ENCODE measurements at places on chromosomes 4 and X.

- DNase-seq: no peak
Observed at GRCh38 chrX:46739736-46740135, 19.2 kb downstream of the SLC9A7 start.

GRCh38 chr4:147822128-147822527 is 90.2 kb downstream of the ARHGAP10 start:
- DNase-seq: no peak

DNA sequence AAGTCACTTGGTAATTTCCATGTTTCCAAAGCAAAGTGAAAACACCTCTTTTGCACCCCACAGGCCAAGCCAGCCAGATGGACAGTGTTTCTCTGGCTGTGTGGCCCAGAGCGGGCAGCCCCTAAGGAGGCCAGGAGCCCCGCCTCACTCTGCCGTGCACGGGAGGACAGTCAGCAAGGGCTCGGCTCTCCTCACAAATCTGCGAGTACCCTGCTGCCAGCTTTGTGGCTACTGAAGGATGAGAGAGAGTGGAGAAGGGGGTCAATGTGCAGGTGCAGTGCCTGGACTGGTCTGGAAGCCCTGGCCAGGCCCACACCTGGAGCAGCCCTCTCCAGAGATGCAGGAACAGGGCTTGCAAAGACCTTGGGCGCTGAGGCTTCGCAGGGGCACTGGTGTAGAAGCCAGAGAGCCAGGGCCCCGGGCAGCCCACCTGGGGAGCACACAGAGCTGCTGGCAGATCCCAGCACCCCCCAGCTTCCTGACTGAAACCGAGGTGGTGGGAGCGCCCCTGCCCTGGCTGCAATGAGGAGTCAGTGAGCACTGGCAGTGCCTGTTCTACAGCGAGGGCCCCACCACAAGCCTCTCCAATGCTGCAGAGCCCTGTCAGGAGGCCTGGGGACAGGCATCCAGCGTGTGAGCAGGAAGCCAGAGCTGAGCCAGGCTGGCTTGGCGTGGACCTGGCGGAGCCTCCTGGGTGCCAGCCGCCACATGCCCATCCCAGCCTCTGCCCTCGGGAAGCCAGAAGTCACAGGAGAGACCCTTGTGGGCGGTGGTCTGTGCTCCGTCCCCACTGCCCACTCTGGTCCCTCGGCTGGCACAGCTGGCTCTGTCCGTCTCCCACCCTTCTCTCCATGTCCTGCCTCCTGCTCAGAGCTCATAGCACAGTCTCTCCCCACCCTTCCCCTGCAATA is 3.9 kb downstream of the SPON2 start:
- DNase-seq: no peak

DNA sequence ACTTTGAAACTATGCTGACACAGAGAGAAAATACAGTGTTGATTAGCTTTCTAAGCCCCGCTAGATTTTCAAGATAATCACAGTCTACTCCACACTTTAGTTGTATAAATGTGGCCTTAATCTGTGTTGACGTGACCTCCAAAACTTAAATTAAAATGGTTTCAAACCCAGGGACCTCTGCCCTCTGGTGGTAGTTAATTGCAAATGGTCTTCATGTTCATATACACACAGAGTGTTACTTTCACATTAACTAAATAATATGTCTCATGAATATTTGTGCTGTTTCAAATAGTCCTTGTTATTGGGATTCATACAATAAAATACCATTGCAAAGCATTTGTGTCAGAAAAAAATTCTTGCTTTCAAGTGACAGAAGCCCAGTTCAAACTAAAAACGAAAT is 64.3 kb downstream of the TASL start:
- no peak for DNase-seq

GRCh38 chr4:87532907-87533306 is 3.7 kb upstream of the SPARCL1 start:
- DNase-seq: no peak

DNA sequence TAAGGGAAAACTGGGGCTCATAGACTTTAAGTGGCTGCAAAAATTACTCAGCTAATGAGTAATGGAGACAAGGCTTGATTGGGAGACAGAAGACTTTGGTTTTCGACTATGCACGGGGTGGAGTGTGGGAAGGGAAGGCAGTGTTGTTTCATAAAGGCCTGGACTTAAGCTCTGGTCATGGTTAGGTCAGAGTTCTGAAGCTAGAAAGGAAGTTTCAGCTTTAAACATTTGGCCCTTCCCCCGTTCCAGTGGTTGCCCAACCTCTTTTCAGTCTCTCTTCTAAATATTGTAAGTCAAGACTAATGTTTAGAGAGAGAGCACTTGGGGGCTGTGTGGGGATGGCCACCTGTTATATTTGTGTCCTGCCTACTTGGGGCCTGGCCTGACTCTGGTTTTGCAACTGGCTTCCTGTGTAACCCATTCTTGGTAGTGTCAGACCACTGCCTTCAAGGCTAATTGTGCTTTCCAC is 21.0 kb downstream of the MSN start:
- DNase-seq: no peak

GRCh38 chr4:38308728-38309311 is 348.6 kb downstream of the PTTG2 start:
- DNase-seq: no peak

DNA sequence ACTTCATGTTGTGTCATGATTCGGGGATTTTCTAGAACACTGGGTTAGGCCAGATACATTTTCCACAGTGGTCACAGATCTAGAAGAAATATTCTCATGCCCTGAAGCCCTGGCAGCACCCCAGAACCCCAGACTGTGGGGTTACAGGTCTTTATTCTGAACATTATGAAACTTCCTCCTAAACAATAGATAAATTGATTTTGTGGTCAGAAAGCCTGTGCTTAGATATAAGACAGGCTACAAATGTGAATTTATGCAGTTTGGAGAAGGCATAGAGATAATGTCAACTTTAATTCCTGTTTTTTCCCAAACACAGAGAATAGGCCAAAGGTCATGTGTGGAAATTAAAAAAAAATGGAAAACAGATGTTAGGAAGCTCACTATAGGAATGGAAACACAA is 492.9 kb downstream of the SPRY1 start:
- DNase-seq: no peak

DNA sequence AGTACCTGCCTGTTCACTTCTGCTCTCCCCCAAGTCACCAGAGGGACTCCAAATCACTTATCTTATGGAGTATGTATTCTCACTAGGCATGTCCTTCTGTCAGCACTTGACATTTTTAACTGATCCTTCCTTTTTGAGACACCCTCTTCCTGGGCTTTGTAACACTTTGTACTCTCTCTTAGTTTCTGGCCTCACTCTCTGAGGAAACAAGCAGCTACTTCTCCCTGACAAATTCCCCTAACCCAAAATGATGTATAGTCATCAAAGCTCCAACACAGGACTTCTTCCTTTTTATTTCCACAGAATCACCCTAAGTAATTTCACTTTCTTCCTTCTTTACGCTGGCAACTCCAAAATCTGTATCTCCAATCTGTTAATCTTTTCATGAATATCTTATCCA is 101.8 kb downstream of the ARAP2 start:
- DNase-seq: no peak

DNA sequence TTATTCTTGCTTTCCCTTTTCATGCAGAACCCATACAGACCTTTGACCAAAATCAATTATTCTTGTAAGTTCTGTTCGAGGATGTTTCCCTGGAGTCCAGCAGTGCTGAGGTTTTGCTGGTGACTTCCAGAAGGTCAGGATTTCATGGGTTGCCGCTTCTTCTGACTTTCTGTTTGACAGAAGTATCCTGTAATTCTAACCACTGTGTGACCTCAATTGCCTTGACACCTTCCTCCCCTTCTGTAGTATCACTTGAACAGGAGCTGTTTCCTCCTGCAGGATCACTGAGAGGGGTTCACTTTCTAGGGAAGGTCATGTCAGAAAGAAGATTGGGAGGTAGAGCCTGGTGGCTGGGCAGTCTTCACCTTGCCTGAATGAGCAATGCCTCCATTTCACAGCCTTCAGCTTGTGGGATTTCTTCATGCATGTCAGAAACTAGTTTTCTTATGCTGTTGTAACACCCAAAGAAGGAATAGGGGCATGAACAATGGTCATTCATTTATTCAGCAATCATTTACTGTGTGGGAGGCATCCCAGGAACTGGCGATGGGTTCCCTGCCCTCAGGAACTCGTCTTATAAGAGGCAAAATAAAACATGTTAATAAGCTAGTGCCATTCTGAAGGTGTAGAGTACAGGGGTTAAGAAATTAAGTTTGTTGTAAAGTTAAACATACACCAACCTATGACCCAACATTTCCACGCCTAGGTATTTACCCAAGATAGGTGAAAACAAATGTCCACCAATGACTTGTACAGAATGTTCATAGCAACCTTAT is 205.9 kb downstream of the SOWAHB start:
- no peak for DNase-seq

- no peak for DNase-seq
Observed at GRCh38 chrX:88366314-88366713, 380.7 kb upstream of the CPXCR1 start.

GRCh38 chrX:134461437-134461836 is 1.5 kb downstream of the HPRT1 start:
- no peak for DNase-seq

- no peak for DNase-seq
Observed at GRCh38 chr4:138910914-138911336, 104.7 kb upstream of the NOCT start.

- DNase-seq: no peak
Observed at GRCh38 chr4:43163101-43163792, 270.7 kb downstream of the GRXCR1 start.

DNA sequence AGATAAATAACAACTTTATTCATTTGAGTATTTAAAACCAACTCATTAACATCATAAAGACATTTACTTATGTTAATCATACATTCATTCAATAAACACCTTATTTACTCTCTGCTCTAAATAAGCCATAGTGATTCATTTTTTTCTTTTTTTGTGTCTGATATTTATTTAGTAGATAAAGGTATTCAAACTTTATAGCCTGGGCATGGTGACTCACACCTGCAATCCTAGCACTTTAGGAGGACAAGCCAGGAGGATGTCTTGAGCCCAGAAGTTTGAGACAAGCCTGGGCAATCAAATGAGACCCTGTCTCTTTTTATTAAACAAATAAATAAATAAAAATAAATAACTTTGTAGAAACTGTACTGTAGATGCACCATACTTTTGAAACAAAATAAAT is 771.3 kb upstream of the PCDH7 start:
- DNase-seq: no peak

GRCh38 chr4:1784789-1785591 is 8.1 kb upstream of the FGFR3 start:
- DNase-seq: no peak

- peak; percentile 63 for DNase-seq
Observed at GRCh38 chr4:17336524-17336961, 175.3 kb downstream of the QDPR start.

DNA sequence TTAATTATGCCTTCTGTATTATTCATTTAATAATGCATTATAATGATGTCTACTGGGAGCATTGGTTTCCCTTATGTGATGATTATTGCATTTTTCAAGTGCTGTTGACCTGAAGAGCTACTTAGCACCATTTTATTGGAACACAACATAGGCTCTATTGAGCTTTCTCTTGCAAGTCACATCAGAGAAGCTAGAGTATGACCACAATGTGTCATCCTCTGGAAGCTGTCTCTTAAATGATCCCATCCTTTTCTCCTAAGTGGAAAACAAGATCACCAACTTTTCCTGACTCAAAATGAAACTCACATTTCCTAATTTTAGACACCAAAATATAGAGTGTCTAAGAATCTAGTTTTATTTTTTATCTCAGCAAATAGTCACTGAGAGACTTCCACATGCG is 1451.9 kb downstream of the PCDH7 start:
- DNase-seq: no peak

DNA sequence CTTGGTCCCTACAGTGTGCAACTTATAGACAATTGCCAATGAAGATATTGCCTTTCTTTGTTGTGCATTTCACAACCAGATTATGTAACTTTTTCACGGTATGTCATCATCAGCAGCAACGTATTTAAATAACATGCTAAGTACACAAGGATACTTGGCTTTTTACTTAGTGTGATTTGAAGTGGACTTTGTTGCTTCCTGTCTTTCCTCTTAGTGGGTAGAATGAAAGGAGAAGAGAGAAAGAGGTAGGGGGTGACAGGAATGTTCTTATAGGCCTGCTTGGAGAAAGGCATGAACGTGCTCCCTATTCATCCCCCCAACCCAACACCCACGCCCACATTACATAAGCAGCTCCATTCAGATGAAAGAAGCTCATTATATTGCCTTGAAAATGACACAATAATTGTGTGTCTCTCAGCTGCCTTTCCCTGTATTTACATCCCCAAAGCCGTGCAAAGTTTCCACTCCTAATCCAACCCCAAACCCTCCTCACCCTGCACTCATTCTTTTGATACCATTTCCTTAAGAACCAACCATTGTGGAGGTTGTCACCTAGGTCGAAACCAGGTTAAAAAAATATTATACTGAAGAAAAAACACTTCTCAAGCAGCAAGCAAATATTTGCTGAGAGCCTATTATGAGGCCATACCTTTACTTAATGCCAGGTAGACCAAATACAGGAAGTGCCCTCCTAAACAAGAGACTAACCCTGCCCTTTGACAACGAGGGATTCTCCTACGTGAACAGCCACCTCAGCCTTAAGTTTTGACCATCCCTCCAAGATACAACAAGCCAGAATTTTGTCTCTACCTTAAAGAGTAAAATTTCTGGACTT is 25.2 kb upstream of the GK start:
- no peak for DNase-seq

DNA sequence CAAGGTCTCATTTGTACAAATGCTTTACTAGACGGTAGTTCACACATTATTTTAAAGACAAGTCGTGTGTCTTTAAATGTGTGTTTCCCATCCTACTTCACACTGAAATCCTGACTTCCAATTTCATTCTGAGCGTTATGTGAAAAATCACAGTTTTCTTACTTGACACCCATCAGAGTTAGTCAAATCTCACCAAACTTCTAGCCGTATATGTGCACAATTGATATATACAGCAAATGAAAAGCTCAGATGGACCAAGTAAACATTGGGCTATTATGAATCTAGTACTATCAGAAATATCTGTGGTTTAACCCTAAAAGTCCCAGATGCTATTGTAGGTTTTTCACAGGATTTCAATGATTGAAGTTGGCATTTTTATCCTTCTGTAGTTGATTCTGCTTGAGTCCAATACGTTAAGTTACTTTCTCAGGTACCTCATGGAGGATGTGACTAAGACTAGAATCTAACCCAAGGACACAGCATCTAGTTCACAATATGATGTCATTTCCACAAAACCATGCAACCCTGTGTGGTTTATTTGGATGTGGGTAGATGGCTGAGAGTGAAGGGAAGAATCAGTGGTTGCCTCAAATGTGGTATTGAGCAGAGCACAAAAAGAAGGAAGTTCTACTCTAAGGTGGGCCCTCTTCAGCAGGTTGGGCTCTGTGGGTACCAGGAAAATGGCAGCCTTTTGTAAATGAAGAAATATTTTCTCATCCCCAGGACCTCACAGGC is 22.1 kb upstream of the TRIM60 start:
- no peak for DNase-seq

Data from stimulated activated CD4-positive, alpha-beta T cell treated with anti-CD3 and anti-CD28 coated beads, Interleukin-4, amount 100 ng/mL, for 48 hours (primary cell).